ENCODE measurements at places on chromosomes 2 and 18. TPM values are rescaled to one million over a fixed set of nuclear protein-coding genes. Genes with fewer than 3 reads are reported as not detected.

Gene CCBE1
- total RNA-seq, result 6.5 TPM

DNA sequence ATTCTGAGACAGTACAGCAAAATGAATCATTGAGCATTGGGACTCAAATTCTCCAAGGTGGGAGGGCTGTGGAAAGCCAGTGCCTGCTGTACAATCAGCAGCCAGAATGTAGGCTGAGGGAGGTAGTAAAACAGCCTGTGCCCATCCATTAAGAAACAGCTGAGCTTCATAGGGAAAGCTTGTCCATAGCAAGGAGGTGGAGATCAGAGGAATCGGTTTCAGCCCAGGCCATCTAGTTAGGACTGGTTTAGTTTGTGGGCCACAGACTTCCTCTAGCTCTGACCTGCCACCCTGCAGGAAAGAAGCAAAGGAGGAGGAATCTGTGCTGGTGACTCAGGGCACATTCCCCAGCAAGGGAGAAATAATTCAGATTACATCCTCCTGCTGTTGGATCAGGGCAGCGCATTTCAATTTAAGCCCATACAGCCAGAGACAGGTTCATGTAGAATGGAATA is 333.4 kb downstream of the SETBP1 start:
- peak; percentile 81 for DNase-seq

DNA sequence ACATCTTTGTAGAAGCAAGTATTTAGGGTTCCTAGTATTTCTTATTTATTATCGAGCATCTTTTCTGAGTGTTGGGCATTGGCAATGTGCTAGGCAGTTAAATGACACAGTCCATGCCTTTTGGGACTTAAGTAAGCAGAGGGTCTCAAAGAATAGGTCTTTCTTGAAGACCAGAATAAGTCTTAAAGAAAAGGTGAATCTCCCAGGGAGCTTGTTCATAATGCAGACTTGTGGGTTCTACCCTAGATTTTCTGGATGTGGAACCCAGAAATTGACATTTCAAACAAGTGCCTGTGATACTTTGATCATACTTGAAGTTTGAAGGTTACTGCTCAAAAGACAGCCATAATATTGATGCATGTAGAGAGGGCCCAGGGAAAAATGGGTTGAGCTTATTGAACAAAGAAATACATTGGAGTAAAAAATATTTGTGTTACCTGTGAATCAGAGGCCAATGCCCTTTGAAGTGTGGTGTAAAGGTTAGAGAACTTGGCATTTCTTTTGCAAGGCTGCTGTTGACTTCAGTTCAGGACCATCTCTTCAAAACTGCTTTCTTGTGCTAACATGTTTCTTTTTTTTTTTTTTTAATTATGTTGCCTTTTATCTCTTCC is 24.4 kb downstream of the RPL37A start:
- DNase-seq, result no peak

Gene CRYBA2
- total RNA-seq, result 4.3 TPM

DNA sequence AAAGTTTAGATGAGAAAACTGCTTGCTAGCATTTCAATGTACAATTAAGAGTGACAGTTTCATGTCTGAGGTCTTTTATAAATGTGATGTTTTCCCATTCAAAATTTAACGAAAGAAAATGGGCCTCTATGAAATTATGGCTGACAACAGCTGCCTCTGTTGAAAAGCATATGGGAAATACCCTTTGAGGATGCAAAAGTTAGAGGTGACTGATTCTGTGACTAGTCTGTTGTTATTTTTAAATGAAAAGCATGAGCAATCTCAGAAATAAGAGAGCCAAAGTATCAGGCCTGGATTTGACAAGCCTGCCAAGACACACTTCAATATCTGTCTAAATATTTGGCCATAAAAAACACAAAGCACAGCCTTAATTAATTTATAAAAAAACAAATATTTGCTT is 580.8 kb downstream of the ERBB4 start:
- DNase-seq, result no peak

GRCh38 chr2:65557616-65558573 is 125.5 kb upstream of the SPRED2 start:
- DNase-seq, result no peak

DNA sequence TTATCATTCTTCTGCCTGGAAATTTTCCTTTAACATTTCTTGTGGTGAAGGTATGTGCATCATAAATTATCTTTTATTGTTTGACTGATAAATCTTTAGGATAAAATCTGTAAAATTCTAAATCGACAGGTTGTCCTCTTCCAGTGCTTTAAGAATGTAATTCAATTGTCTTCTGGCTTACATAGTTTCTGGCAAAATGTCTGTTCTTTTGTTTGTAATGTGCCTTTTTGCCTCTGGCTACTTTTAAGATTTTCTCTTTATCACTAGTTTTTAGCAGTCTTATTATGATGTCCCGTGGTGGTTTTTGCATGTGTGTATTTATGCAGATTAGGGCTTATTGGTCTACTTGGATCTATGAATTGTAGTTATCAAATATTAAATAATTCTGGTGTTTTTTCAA is 203.6 kb upstream of the COPS8 start:
- no peak for DNase-seq

Gene TNFRSF11A
- total RNA-seq, result 3.5 TPM

- DNase-seq, result no peak
Observed at GRCh38 chr18:51537487-51537886, 340.0 kb upstream of the MEX3C start.

GRCh38 chr2:72837171-72837570 is 11.3 kb upstream of the EXOC6B start:
- DNase-seq, result peak; percentile 45

- DNase-seq, result no peak
Observed at GRCh38 chr2:138012968-138013367, 48.7 kb downstream of the HNMT start.

Gene CROCC2
- not detected for total RNA-seq

Gene CCDC178
- not detected for total RNA-seq

- DNase-seq, result no peak
Observed at GRCh38 chr2:228629251-228629650, 447.8 kb upstream of the SPHKAP start.

DNA sequence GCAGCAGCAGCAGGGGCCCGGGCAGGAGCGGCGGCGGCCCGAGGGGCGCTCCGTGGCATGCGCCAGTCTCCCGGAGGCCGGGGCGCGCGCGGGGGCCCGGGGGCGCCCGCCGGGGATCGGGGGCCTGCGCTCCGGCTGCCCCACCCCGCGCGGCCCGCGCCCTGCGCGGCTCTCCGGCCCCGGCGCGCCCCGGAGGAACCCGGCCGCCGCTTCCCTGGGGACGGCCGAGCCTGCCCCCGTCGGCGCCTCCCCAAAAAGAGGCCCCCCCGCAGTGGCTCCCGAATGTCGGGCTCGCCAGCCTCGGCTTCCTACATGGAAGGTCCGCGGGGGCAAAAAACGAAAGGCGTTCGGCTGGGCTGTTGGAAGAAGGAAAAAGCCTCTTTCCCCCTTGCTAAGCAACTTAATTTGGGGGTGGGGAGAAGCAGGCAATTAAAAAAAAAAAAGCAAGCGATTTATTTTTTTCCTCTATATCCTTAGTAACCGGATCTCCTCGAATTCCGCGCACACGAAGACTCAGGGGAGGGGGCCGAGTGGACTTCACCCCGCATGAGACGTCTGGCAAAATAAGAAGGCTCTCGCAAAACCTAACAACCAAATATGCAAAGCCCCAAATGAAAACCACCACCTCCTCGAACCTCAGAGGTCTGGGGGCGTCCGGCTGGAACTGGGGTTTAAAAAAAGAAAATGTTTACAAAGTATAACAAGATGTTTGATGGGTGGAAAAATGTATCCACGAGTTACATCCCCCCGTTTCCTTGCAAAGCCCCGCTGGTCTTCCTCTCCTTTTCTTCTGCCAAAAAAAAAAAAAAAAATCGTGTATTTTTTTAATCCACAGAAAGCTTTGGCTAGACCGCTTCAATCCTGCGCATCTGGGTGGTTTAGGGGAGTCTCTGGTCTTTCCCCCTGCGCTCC is at the start of gene SMAD7:
Gene SMAD7, minus strand, starts transcription at position 430 of the 912 bp plus-strand sequence. CDS start 541 bp downstream, outside the sequence.
- DNase-seq, result no peak

Gene PCGF1
- 42.1 TPM for total RNA-seq

DNA sequence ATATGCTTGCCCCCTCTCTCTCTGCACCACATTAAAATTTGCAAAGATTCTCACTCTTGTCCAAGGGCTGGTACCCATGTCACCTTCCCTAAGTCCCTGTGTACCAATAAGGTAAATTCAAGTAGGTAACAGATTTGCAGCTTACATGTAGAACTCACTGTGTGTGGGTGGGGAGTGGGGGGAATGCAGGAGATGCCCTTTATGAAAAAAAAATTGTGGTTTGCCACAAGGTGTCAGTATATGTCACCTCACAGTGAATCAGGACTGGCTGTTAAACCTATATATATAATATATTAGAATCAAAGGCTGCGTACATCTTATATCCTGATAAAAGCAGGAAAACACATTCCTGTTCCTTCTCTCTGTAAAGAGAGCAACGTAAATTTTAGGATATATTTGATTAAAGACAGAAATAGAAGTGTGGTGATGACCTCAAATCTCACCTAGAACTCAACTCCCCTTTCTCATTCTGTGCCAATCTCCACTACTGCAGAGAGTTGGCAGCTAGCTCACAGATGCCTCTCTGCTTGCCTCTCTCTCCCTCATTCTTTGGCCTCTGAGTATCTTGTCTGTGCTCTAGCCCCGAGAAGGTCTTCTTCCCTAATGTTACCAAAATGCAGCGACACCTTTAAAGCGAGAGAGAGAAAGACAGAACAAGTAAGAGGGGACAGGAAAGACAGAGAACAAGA is 536 bp downstream of the XDH start:
- no peak for DNase-seq

- no peak for DNase-seq
Observed at GRCh38 chr2:160375037-160375436, 118.6 kb downstream of the RBMS1 start.

Gene INHA
- 0.36 TPM for total RNA-seq

DNA sequence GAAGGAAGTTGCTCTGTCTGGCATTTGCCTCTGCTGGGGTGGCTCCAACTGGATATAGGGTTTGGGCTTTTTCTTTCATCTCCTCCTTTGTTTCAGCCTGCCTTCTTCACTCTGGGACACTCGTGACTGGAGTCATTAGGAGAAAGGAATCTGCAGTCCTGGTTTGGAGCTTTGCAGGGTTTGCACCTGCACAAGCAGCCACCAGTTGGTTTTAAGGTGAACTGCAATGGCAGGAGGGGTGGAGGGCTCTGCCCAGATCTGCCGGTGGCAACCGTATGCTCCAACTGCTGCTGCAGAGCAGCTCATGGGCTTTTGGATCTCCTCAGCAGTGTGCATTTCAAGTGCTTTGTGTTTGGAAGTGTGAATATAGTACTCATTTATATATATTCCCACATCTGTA is 131.3 kb upstream of the MGAT5 start:
- no peak for DNase-seq

- no peak for DNase-seq
Observed at GRCh38 chr2:19255481-19255880, 102.9 kb downstream of the OSR1 start.

DNA sequence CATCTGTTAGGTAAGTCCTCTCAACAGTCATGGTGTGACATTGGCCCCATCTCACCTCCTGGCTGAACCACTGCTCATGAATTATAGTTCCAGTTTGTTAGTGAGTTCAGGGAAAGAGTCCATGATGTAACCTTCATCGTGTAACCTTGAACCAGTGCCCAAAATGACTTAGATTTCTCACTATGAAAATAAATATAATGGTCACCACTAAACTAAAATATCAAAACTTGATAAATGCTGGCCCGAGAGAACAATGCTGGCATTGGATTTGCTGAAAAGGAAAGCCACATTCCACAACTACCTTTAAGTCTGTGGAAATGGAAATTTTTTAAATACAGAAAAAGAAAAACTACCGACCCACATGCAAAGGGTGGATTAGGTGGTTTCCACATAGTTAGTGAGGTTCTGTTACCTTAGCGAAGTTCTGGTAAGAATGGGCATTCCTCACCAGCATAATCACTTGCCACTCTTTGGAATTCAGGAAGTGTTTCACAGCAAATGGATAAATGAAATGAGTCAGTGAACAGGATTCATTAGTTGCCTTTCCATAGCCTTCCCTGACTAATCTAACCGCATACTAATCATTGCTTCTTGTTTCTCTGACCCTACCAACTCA is 133.9 kb upstream of the CTAGE1 start:
- DNase-seq, result peak; percentile 91

GRCh38 chr2:160156665-160157064 is 43.4 kb downstream of the ITGB6 start:
- peak; percentile 68 for DNase-seq

DNA sequence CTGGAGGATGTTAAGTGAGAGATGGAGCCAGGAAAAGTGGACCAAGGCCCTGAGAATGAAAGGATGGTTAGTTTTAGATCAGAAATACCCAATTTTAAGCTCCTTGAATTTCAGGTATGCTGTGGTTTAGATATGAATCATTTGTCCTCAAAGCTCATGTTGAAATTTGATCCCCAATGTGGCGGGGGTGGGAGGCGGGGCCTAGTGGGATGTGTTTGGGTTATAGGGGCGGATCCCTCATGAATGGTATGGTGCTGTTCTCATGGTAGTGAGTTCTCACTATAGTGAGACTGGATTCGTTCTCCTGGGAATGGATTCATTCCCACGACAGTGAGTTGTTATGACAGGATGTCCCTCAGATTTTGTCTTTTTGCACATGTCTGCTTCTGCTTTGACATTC is 11.4 kb downstream of the MYO5B start:
- peak; percentile 87 for DNase-seq

GRCh38 chr18:69759046-69759445 is 188.6 kb downstream of the CD226 start:
- DNase-seq, result no peak

DNA sequence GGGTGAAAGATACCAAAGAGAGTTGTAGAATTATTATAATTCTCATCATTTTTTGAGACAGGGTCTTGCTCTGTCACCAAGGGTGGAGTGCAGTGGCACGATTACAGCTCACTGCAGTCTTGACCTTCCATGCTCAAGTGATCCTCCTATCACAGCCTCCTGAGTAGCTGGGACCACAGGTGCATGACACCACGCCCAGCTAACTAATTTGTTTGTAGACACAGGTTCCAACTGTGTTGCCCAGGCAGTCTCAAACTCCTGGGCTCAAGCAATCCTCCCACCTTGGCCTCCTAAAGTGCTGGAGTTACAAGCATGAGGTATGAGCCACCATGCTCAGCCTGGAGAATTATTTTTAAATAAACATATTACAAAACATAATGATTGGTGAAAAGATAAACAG is 92.8 kb upstream of the MSH6 start:
- no peak for DNase-seq
